ENCODE measurements at places on chromosomes 6 and 20. TPM values are rescaled to one million over a fixed set of nuclear protein-coding genes. Genes with fewer than 3 reads are reported as not detected.

GPSM3 gene
- 71.0 TPM for polyA plus RNA-seq

BPIFB1 gene
- 0.39 TPM for polyA plus RNA-seq

BPIFB4 gene
- not detected for polyA plus RNA-seq

LHFPL5 gene
- not detected for polyA plus RNA-seq

AGER gene
- 2.6 TPM for polyA plus RNA-seq
